ENCODE measurements at places on chromosomes 3 and 15.

- no peak for DNase-seq
These were observed 6.8 kb upstream of the MTHFS start for GRCh38 chr15:79903626-79904025.

- DNase-seq: no peak
These were observed 80.5 kb upstream of the CDIN1 start for GRCh38 chr15:36498916-36499315.

- no peak for DNase-seq
These were observed 107.0 kb upstream of the LSAMP start for GRCh38 chr3:116552246-116552645.

GRCh38 chr15:39887832-39888231 is 32.2 kb downstream of the GPR176 start:
- DNase-seq: peak; percentile 38

DNA sequence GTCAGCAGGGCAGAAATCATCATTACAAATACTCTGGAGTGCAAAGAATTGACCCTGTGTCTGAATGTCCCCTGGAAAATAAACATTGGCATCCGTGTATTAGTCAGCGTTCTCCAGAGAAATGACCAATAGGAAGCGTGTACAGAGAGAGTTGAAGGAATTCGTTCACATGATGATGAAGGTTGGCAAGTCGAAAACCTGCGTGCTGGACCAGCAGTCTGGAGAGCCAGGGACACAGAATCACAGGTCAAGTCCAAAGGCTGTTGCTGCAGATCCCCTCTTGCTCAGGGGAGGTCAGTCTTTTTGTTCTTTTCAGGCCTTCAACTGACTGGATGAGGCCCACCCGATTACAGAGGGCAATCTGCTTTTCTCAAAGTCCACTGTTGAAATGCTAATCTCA is 16.6 kb downstream of the GP9 start:
- DNase-seq: no peak

GRCh38 chr15:63344731-63345390 is 36.8 kb downstream of the CA12 start:
- no peak for DNase-seq

DNA sequence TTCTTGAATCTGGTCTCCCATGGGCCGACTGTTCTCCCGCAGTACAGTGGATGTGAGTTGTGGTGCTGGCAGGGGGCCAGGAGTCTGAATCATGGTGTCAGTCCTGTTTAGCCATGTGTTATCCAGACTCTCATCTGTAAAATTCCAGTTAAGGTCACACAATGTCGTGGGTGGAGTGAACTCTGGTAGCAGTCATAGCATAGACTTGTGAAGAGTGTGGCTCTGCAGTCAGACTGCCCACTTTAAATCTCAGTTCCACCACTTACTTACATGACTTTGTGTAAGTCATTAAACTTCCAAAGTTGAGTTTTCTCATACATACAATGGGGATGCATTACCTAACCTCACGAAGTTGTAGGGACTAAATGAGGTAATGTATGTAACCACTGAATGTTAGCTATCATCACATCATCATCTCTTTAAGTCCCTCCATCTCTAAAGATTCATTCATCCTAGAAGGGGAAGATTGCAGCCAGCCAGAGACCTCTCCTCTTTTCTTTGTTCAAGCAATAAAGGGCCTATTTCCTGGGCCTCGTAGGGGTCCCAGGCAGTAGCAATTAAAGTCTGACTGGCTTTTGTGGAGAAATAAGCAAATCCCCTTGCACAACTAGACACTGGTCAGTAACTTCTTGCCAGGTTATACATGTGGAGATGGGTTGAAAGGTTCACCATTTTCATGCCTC is 93.9 kb downstream of the PCCB start:
- DNase-seq: peak; percentile 28

Data from frontal cortex (tissue), 4 donors.